ENCODE measurements at places on chromosomes 7 and 10. TPM values are rescaled to one million over a fixed set of nuclear protein-coding genes. Genes with fewer than 3 reads are reported as not detected.

The LRIT1 gene
- not detected for polyA plus RNA-seq

- DNase-seq = no peak
These were observed 104.9 kb downstream of the SEC23IP start for GRCh38 chr10:119997429-119997828.

DNA sequence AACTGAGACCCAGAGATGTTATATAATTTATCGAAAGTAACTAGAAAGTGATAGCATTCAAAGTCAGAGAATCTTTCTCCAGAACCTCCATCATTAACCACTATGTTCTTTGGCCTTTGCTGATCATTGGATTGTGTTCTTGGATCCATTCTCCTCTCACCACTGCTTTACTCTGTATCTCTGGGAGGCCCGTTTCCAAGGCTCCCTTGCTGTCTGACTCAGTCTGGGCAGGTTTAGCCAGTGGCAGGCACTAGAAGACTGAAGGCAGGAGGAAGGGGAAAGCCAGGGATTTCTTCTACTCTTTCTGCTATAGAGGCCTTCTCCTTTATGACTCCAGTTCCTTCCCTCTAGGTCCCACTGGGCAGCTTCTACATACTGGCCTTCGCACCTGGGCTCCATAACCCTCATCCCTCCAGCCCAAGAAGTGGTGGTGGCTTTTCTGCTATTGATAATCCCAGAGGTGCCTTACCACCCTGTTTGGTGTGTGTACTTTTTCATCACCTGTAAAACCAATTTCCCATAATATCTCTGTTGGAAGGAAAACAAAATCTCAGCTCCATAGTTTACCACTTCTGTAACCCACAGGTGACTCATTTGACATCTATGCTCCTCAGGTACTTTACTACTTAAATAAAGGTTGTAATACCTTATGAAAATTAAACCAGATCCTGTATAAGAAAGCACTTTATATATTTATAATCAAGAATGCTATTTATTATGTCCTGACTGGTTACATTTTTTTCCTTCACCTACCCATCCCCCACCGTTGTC, 36.0 kb downstream of the BCAP29 start:
- no peak for DNase-seq

DNA sequence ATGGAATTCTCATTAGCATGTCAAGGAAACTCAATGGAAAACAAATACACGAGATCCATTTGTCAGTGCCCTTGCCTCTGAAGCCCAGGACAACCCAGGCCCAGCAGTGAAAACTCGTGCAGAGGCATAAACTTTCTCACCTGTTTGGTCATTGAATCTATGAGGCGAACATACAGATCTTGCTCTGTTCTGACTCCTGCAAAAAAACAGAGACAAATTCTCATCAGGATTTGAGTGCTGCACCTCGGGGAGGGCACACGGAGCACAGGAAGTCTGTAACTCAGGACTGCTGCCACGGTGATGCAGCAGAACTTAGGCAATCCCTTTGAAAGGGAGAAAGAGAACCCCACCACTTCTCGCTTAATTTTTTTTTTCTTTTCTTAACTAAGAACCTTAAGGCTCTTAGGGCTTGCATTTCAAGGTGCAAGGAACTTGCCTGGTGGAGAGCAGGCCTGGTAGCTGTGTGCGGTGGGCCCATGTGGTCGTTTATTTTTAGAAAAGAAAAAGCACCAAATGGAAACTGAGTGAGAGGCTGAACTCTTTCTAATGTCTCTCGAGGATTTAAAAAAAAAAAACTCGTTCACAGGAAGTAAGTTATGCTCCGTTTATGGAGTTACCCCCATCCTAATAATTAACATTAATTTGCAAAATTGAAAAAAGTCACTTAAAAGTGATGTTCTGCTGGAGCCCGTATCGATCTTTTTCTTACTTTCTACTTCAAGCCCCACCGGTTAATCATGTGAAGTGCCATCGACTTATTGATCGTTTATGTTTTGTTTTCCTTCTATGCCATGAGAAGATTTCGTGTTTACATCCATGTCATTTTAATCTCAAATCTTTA, 1.8 kb downstream of the EBF3 start:
- DNase-seq = peak; percentile 58

The CASP2 gene
- polyA plus RNA-seq = 16.2 TPM

- no peak for DNase-seq
These were observed 18.6 kb upstream of the ADRB1 start for GRCh38 chr10:114024876-114025610.

The SPDYE16 gene
- polyA plus RNA-seq = 0.06 TPM
